ENCODE measurements at places on chromosomes 5 and 9. TPM values are rescaled to one million over a fixed set of nuclear protein-coding genes. Genes with fewer than 3 reads are reported as not detected.

Gene CCDC69
- total RNA-seq = 4.3 TPM

Gene PTPN3
- not detected for total RNA-seq

GRCh38 chr5:74257060-74257527 lies 383.4 kb downstream of the ENC1 start:
- DNase-seq = no peak

Gene ACSL6
- total RNA-seq = not detected

- no peak for DNase-seq
Measured at GRCh38 chr5:435156-435790, 7.7 kb upstream of the EXOC3 start.

DNA sequence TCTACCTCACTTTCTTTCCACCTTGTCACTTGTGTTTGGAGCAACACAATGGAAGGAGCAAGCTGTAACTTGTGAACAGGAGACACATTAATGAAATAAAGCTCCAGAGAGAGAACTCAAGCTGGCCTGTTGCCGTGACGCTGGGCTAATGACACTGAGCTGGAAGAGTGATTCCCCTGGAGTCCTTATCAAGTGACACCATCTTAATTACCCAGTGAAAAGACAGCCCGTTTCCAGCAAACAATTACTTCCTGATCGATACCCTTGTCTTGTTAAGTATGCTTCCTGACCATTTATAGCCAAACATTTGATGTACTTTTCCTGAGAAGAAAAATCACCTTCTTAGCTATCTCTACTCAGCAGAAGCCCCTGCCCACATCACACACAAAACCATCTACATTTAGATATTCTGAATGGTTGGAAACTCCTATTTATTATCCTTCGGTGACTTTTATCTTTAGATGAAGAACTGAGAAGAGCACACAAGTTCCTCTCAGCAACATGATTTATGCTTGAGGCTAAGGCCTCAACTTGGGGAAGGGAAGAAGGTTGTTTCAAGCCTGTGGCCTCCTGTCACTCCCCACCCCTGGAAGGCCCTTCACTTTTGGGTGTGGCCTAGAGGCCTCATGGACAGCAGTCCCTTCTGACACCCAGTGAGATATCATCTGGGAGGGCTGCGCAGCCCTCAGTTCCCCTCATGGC lies 34.1 kb downstream of the CRHBP start:
- DNase-seq = no peak

DNA sequence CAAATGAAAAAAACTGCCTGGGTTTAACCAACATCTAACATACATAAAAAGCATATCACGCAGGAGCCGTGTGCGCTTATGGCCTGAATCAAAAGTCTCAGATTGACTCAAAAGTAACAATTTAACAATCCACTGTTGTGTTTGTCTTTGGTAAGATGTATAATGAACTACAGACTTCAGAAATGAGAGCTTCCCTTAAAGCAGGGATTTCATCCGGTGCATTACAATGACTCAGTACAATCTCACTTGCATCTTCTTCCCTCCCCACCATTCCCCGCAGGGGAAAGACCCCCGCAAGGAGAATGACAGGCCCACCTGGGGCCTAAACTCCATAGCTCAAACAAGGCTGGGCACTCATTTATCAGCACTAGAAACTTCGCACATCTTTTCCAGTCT lies 1.4 kb downstream of the ZFR start:
- peak; percentile 61 for DNase-seq

Gene SLC6A18
- not detected for total RNA-seq

GRCh38 chr5:130324953-130325671 lies 420.8 kb downstream of the CHSY3 start:
- no peak for DNase-seq

DNA sequence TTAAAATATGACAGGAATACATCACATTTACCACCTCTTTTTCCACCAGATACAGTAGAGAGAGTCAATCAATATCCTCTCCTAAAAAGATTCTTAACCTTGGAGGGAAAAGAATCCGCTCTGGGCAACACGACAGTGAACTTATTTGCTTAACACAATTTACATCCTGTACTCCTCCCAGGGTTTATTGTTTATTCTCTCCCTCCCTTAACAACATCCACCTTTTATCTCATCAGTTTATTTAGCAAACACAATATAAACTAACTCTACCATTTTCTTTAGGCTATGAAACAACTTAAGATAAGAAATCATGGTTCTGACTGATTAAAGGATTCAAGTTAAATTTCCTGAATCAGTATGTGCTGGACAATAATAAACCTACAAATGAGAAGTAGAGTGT lies 50.9 kb downstream of the CERT1 start:
- peak; percentile 15 for DNase-seq

Gene GZMA
- total RNA-seq = not detected

GRCh38 chr9:12424243-12424642 lies 268.9 kb upstream of the TYRP1 start:
- peak; percentile 68 for DNase-seq

DNA sequence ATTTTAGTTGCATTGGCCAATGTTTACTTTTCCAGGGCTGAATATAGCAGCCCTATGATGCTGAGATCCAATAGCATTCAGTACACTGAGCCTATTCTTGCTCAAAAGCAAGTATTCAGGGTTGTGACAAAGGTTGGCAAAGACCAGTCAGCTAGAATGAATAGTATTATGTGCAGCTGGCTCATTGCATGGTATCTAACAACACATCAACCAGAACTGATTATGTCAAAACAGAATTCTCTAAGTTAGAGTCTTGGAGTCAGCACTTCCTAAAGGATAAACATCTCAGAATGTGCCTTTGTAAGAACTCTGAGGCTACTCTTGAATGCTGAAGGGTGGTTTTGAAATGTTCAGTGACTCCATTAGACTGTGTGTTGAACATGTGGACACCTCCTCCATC lies 774.5 kb upstream of the RGMB start:
- no peak for DNase-seq

DNA sequence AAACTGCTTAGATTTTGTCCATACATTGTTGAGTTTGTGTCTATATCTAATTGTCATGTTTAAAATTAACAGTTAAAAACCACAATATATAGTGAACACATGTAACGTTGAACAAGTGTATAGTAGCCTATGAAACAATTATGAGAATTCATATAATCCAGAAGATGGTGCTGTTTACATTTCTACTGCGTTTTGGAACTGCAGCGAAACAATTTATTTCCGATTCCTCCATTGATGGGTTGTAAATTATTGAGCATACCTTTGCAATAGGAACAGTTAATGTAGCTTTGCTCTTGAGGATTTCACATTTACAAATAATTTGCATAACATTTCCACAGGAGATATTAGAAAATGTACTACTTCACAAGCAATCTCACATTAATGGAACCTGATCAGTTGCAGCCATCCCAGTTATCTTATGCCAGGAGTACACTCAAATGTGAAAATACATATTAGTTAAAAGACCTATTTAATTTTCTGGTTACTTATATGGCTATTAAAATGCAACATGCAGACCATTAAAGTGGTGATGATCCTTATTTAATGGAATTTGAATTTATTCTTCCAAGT lies 411.8 kb downstream of the CDH10 start:
- no peak for DNase-seq

- DNase-seq = peak; percentile 87
Measured at GRCh38 chr9:33161011-33161588, 6.0 kb downstream of the B4GALT1 start.

DNA sequence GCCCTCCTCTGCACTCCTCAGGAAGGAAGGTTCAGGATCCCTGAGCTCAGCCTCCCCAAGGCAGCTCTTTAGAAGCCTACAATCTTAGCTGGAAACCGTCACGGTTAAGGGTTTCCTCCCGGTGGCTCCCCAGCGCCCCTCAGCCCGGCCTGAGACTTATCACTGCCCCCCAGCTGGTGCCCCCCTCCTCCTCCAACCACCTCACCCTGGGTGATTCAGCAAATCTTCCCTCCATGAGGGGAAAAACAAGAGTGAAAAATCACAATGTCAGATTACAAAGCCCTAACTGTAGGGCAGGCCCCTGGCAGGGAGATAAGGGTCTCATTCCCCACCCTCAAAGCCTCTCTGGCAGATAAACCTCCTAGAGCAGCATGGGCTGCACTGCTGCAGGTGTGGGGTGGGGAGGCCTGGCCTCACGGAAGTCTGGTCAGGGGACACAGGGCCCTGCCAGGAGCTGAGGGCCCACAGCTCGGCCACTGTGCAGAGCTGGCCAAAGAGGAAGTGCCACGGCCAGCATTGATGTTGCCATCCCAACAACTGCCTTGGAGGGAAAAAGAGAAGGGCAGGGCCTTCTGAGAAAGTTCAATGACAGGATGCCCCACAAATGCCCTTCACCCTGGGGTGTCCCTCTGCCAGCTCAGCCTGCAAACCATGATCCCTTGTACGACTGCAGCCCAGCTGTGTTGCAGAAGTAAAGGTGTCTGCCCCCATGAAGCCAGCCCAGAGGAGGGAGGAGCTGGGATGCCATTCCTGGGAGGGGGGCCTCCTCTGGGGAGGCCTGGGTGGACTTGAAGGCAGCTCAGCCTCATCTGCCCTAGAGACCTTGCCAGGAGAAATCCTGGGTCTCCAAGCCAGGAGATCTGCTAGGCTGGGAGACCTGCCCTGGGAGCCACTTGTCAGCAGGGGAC lies 25.9 kb downstream of the GFI1B start:
- no peak for DNase-seq

Gene SLC28A3
- not detected for total RNA-seq

Data from endothelial cell of umbilical vein (primary cell).